ENCODE measurements at places on chromosomes 2 and 18.

GRCh38 chr2:118431997-118432396, 343.7 kb downstream of the INSIG2 start:
- DNase-seq: no peak

DNA sequence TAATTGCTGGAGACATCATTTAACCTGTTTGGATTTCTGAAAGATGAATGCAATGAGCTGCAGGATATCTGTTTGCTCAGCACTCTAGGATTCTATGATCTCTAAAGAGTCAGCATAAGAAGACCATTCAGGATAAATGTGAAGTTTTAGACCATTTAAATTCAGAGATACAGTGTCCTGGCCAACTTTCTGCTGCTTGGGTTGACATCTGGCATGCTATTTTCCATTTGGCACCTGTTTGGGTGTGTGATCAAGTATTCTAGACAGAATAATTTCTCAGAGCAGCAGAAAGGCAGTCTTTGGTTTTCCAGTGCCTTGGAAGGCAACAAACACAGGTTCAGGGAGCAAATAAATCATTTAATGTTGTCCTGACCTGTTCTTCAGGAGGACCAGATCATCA, 144.8 kb upstream of the NDUFV2 start:
- no peak for DNase-seq

GRCh38 chr2:216604458-216604857, 28.8 kb upstream of the IGFBP2 start:
- no peak for DNase-seq

DNA sequence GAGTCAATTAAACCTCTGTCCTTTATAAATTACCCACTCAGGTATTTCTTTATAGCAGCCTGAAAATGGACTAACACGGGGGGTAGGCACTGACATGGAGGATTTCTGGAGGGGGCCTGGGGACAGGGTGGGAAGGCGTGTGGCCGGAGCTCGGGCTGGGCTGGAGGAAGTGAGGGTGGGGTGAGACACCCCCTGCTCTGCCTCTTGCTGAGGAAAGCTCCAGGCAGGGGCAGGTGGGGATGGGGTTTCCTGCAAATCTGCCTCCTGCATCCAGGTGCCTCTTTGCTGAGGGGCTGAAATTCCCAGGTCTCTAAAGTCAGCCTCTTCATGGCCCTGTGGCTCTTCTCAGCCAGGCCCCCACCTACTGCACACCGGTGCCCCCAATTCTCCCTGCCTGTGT, 25.7 kb upstream of the OTOS start:
- no peak for DNase-seq

GRCh38 chr18:47574966-47575365, 323.5 kb upstream of the SKOR2 start:
- no peak for DNase-seq

GRCh38 chr2:181143790-181144300, 163.4 kb downstream of the UBE2E3 start:
- no peak for DNase-seq

GRCh38 chr2:241871538-241872312, 2.2 kb downstream of the RTP5 start:
- no peak for DNase-seq

GRCh38 chr2:46723346-46723745, 192.3 kb downstream of the MCFD2 start:
- no peak for DNase-seq

All from kidney glomerular epithelial cell (primary cell).